Stimulated activated CD4-positive, alpha-beta T cell treated with anti-CD3 and anti-CD28 coated beads, Interleukin-15, amount 100 ng/mL, for 1 hour (primary cell): ENCODE measurements at places on chromosomes 2 and 18.

DNA sequence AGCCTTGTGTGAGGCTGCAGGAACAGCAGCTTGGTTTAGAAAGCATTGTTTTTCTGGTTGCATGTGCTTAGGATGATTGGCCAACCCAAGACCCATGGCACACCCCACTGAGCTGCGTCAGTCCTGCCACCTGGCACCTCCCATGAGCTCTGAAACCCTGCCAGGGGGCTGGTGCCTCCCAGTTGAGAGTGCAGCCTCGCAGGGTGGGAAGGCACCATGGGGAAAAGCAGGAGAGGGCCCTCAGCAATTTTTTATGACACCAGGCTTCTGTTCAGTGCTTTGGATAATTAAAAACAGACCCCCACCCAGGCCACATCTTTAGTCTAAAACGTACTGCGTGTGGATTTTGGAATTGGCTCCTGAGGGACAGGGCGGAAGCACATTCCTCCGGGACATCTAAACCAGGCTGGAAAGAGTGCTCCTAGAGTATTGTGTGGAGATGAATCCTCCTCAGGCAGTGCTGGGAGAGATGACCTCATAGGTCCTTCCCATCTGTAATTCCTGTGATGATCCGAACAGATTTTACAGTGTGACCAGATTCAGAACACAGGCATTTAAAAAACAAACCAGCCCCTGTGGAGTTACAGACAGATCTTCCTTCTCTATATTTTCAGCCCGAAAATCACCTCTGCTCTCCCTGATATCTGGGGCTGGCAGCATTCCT is 438.3 kb downstream of the ZNF521 start:
- no peak for DNase-seq

DNA sequence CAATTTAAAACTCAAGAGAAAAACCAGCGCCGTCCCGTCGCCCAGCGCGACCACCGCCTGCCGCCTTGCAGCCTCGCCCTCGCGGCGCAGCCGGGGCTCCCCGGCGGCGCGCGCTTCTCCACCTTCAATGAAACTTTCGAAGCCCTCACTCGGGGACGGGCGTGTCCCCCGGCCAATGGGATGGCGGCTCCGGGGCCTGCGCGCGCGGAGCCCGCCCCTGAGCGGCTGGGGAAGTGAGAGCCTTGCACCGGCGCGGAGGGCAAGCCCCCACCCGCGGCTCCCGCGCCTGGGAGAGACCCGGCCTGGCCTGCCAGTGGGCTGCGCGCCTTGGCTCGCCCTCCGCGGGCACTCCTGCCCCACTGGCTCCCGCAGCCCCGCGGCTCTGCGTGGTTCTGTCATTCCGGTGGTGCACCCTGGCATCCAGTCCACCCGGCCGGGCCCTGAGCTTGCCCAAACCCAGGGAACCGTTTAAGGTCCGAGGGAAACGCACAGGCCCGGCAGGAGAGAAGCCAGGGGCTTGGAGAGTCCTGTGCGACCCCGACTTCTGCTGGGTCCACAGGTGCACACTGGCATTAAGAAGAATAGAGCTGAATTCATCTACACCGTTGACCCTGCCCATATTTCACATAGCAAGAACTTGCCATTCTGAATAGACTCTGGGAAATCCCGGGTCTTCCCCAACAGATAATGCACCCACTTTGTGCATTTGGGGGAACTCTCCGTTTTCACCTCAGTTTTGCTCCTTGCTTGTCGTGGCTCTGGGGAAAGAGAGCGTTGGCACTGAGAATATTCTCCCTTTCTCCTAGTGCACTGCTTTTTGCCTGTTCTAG is at the start of gene PIEZO2:
TSS of gene PIEZO2 (minus strand) at position 129 of the 830 bp plus-strand sequence. CDS start 981 bp downstream, outside the sequence.
- no peak for DNase-seq

- no peak for DNase-seq
These were observed 41.1 kb upstream of the CCDC150 start for GRCh38 chr2:196598412-196598811.

GRCh38 chr2:219298759-219299371 is 10.3 kb downstream of the PTPRN start:
- DNase-seq: peak; percentile 84

GRCh38 chr2:20634507-20635112 is 16.3 kb downstream of the HS1BP3 start:
- DNase-seq: no peak

DNA sequence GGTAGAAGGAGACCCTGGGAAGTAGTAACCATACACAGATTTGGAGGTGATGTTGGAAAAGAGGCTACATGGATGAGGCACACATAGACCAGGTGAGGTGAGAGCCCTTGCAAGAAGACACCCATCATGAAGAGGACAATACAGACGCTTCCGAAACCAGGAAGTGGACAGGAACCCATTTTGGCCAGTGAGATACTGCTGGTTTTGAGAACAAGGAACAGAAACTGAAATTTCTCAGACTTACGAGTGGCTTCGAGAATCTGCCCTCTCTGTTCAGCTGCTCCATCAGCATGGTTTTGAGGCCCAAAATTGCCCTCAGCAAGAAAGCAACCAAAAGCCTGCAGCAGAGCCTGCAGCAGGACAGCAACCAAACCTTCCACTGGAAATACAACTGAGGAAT is 479.1 kb upstream of the NRXN1 start:
- DNase-seq: no peak

- DNase-seq: no peak
These were observed 91.6 kb downstream of the DNER start for GRCh38 chr2:229622495-229623355.

GRCh38 chr2:200311139-200311538 is 4.6 kb downstream of the SPATS2L start:
- no peak for DNase-seq

DNA sequence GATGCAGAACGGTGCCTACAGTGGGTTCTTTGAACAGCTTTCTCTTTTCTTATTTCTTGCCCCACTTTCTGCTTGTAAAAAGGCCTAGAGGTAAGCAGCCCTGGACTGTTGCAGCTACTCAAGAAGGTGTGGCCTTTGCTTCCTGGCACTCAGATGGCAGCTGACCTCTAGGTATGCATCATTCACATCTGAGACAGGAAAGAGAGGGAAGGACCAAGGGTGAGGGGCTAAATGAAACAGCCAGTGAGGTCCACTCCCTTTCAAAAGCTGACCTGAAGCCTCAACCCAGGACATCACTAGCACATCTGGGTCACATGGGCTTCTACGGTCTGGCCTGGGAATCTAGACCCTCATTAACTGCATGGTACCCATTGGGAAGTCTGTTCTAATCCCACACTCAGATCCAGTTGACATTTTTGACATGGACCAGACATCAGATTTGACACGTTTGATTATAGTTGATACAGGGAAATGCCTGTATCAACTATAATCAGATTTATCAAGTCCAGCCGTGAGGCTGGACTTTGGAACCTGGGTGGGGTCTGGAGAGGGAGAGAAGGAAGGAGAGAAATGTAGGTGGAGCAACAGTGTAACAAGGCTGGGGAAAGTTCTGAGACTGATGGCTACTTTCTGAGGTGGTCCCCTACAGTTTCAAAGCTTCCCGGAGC is 60.2 kb downstream of the E2F6 start:
- DNase-seq: no peak

DNA sequence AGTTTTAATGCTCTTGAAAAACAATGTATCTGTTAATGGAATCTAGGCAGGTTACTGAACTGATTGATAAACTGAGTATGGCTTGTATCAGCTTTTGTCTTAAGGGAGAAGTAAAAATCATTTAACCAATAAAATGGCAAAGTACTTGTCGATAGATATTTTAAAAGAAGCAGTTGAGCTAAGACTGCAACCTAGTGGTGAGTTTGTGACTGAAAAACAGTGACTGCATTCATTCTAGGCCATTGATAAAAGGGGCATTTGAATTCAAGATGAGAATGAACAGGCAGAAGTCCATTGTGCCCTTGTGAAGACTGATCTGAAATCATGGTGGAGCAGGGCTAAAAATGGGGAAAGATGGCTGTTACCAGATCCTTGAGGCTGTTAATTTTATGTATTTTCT is 59.4 kb upstream of the MSTN start:
- DNase-seq: no peak

DNA sequence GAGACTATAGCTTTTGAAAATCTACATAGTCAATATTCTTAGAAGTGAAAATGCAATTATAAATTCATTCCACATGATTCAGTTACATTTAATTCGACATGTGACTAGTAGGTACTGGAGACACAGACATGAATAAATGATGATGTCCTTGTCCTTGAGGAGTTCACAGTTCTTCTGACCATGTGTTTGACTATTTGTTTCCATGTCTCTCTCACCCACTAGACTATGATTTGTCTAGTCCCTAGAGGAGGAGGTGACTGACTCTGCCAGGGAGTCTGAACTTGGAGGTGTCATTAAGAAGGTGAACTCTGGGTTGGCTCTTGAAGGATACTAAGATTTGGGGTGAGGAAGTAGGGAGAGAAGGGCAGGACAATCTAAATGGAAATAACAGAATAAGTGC is 20.7 kb upstream of the UGP2 start:
- no peak for DNase-seq

- DNase-seq: no peak
These were observed 355.2 kb downstream of the PARD3B start for GRCh38 chr2:204900487-204900886.

GRCh38 chr2:240579771-240580614 is 6.5 kb upstream of the CAPN10 start:
- peak; percentile 64 for DNase-seq

GRCh38 chr18:42412896-42413295 is 457.9 kb downstream of the PIK3C3 start:
- DNase-seq: no peak

GRCh38 chr2:3423492-3424170 is 44.1 kb downstream of the TRAPPC12 start:
- DNase-seq: peak; percentile 56

GRCh38 chr18:59994357-59994756 is 94.6 kb downstream of the PMAIP1 start:
- DNase-seq: no peak

- DNase-seq: no peak
These were observed 256.4 kb upstream of the NETO1 start for GRCh38 chr18:73124175-73124574.

GRCh38 chr2:237613679-237614078 is 13.7 kb upstream of the LRRFIP1 start:
- no peak for DNase-seq

DNA sequence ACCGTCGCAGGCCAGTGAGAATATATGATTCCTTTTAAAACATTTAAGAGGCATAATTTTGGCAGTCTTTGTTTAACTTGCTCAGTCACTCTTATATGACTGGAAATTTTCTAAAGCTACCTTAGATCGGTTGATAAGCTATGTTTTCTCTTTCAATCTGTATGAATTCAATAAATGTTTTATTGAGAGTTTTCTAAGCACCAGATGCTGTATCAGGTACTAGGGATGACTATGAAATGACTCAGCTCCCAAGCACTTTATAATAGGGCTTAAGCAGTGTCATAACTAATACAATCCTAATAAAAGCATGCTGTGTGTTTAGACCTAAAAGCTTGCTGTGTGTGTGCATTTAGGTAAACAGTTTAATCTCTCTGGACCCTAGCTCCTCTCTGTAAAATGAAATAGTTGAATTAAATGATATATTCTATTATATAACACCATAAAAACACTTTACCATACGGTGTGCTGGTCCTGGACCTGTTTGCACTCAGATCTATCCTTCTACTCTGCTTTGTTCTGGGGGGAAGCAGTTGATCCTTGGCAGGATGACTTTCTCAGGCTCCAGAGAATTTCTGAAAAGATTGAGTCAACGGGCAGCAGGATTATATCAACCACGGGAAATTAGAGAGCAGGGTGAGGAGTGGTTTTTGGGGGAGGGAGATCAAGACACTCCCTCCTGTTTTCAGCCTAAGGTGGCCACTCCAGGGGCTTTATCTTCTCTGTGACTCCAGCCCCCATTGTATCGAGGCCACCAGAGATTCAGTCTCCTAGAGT is 26.1 kb upstream of the SLC38A11 start:
- no peak for DNase-seq

DNA sequence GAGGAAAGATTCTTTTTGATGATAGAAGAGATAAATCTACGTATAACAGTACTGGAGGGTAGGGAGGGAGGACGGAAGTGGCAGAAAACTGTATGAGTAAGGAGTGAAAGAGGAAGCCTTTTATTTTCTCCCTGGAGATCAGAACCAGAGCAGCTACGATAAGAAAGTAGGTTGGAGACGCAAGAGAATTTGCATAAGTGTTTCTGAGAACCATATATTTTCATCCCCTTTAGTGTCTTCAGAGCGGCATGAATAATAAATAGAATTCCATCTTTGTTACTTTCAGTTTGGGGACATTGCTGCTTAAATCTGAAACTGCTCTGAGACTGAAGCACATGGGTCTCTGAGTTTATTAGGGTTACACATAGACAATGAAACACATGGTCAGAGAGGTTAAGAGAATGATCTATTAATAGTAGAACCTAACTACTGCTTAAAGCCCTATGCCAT is 230.2 kb upstream of the TNP1 start:
- no peak for DNase-seq

DNA sequence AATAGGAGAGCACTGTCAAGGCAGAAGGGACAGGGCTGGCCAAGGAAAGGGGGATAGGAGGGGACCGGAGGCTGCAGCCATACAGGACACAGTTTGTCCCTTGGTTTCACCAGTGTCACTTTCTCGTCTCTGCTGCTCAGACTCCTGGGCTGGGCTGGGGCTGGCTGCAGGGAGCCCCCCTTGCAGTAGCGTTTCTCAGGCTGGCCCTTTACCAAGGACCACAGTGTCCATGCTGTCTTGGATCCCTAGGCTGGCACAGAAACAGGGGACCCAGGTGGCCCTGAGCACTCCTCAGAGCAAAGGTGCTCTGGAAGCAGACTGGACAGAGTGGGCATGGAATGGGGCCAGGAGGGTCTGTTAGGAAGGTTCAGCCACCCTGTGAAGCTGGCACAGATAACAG is 34.8 kb downstream of the ATOH8 start:
- no peak for DNase-seq

GRCh38 chr2:227783404-227784138 is 30.1 kb upstream of the CCL20 start:
- DNase-seq: no peak

- DNase-seq: no peak
These were observed 28.2 kb upstream of the EPAS1 start for GRCh38 chr2:46269001-46269400.

DNA sequence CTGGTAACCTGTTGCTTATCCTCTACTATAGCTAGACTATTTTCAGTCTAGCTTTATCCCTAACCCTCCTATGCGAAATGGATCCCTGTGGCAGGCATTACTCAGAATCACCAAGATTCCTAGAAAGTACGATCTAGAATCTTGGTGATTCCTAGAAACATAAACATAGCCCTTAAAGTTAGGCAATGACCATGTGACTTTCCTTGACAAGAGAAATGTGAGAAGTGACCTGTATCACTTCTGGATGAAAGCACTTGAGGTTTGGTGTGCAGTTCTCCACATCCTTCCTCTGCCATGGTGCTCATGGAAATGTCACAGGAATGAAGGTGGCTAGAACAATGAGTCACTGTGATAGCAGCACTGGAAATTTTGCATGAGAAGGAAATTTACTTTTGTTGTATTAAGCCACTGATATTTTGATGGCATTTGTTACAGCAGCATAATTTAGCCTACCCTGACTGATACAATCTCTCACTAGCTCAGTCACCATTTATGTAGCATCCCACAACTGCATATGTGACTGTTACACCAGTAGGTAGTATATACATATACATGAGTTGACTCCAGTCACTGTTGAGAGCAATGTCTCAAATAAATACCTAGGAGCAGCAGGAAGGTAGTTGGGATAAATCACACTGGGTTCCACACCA is 68.3 kb upstream of the MAPRE2 start:
- DNase-seq: no peak

- DNase-seq: no peak
These were observed at the start of gene PLA2R1 for GRCh38 chr2:160062292-160063005. PLA2R1 (minus strand) TSS chr2:160062615; CDS start chr2:160062403, 212 bp downstream.
